ENCODE measurements at places on chromosomes 11 and 22.

- no peak for DNase-seq
Measured at GRCh38 chr22:40972587-40972986, 21.4 kb downstream of the RBX1 start.

- no peak for DNase-seq
Measured at GRCh38 chr11:117314840-117315239, 1.2 kb downstream of the BACE1 start.

DNA sequence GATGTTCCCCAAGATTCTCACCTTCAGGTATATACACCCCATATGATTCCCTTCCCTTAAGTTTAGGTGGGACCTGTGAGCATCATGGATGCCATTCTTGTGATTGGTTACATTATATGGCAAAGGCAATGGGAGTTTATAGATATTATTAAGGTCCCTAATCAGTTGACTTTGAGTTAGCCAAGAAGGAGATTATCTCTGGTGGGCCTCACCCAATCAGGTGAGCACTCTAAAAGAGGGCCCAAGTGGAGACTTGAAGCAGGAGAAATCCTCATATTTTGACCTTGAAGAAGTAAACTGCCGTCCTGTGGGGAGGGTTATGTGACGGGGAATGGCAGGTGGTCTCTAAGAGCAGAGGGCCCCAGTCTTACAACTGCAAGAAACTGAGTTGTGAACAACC is 94.2 kb downstream of the HSD17B12 start:
- no peak for DNase-seq

GRCh38 chr11:74100735-74101134 is 70.1 kb downstream of the C2CD3 start:
- no peak for DNase-seq

DNA sequence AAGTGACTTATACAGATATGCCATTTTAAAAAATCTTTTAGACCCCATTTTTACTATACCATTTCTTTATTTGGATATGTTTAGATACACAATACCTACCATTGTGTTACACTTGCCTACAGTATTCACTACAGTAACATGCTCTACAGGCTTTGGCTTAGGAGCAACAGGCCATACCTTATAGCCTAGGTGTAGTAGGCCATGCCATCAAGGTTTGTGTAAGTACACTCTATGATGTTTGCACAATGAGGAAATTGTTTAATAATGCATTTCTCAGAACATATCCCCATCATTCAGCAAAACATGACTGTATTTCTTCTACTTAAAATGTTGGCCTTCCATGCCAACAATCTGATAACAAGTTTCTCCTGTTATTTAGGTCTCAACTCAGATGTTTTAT is 1559.5 kb upstream of the TENM4 start:
- no peak for DNase-seq

DNA sequence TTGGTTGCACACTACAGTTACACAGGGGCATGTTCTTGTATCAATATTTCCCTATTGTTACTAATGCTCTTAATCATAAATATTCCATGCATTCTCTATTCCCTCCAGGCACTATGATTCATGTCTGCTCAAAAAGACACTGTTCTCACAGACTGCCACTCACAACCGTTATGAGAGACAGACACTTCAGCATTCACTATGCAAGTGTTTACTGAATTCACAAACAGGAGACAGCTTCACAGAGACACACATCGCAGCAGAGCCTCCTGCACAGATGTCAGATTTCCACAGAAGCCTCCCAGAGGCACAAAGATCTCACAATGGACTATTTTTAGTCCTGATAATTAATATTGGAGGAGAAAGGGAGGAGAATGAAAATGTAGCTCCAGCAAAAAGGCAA is 930.4 kb downstream of the OPCML start:
- no peak for DNase-seq

GRCh38 chr11:44711787-44712608 is 14.8 kb upstream of the TSPAN18 start:
- DNase-seq, result no peak

DNA sequence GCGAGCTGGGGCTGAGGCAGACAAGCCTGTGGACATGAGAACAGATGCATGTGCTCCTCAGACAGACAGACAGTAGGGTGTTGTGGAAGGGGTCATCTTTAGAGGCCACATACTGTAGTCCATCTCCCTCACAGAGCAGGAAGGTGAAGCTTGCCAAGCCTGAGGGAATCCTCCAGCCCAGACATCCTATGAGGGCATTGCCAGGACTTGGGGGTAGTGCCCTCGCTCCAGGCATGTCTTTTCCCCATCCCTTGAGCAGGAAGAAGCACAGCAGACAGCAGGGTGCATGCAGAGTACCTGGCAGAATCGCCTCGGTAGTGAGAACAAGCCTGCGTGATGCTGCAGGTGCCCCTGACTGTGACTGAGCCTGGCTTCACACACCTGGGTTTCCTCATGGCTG is 66.5 kb upstream of the CLDN5 start:
- no peak for DNase-seq

DNA sequence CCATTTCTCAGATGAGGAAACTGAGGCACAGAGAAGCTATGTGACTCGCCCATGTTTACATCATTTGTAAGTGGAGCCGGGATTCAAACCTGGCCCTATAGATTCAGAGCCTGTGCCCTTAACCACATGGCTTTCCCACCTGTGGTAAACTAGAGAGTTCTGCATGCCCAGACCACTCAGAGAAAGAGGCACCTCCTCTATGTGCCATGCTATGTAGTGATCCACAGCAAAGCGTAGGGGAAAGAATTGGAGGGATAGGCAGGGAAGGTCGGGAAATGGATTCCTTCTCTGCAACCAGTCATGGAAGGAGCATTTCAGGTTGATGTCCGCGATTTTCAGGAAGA is 15.4 kb upstream of the POU2AF2 start:
- DNase-seq, result no peak

DNA sequence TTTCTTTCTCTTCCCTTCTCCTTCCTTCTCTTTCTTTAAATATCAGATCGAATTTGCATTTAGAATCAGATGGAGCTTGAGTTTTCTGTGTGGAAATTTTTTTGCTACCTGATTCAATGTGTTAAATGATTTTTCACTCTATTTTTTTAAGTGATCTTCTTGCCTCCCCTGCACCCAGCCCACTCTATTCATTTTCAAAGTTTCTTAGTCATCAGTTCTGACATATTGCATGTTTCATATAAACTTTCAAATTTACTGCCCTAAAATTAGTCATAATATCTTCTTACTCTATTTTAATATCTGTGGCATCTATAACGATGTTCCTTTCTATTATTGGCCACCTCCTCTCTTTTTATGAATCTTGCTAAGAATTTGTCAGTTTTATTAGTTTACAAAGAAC is 69.1 kb downstream of the MTNR1B start:
- DNase-seq, result no peak

DNA sequence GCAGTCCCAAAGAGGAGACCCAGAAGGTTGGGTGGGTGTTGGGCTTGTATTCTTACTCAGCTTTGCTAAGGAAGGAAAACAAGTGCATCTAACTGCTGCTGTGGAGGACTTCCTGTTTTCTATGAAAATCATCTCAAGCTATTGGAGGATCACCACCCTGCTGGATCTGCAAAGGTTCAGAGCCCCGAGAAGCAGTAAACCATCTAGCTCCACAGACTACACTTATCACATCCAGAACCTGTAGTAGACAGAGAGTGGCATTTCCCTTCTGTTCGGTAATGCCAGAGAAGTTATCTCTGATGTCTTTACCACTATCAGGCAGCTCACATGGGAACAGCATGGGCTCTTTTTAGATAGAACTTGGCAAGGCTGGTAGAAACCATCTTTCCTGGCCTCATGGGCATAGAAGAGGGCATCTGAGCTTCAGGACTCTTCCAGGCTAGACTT is 21.7 kb downstream of the KCNJ1 start:
- DNase-seq, result no peak

GRCh38 chr22:46829117-46829891 is 66.9 kb downstream of the TBC1D22A start:
- no peak for DNase-seq

DNA sequence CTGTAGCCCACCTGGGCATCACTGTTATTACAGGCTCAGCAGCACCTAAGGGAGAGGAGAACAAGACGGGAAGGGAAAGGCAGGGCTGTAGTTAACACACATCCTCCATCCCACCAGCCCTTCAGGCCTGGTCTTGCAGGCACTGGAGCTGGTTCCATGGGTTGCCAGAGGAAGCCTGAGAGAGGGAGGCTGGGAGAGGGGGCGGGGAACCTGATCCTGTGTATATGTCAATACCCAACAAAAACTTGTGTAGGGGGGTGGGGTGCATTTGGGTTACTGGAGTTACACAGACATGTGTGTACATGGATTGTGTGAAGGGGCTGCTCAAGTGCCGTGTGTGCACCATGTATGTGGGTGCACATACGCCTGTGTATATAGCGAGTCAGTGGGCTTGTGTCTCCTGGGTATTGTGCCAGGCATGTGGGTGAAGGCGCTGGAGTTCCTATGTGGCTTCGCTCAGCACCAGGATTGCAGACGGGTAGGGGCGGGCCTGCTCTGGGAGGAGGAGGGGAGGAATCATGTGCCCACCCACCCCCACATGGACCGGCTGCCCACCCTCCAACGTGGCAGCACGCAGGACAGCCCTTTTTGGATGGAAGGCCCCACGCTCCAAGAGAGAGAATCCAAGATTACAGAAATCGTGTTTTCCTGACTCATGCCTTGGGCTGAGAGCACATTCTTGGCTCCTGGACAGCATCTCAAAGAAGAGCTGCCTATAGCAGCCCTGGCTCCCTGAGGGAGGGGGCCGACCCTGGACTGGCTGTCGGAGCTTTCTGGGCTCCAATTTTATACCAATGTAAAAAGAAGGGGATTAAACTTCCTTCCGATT is 4.2 kb upstream of the SERPINH1 start:
- DNase-seq, result no peak

DNA sequence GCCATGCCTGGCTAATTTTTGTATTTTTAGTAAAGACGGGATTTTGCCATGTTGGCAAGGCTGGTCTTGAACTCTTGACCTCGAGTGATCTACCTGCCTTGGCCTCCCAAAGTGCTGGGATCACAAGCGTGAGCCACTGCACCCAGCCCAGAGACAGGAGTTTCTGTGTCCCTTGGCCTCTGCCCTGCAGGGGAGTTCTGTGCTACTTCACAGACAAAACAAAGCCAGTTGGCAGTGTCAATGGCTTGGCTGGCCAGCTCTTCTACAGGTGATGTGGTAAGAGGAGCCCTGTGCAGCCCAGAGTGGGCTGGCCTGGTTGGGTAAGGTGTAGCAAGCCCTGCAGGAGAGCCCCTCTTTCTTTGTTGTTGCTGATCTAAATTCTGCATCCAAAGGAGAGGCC is 60.5 kb upstream of the SHISAL1 start:
- DNase-seq, result no peak

DNA sequence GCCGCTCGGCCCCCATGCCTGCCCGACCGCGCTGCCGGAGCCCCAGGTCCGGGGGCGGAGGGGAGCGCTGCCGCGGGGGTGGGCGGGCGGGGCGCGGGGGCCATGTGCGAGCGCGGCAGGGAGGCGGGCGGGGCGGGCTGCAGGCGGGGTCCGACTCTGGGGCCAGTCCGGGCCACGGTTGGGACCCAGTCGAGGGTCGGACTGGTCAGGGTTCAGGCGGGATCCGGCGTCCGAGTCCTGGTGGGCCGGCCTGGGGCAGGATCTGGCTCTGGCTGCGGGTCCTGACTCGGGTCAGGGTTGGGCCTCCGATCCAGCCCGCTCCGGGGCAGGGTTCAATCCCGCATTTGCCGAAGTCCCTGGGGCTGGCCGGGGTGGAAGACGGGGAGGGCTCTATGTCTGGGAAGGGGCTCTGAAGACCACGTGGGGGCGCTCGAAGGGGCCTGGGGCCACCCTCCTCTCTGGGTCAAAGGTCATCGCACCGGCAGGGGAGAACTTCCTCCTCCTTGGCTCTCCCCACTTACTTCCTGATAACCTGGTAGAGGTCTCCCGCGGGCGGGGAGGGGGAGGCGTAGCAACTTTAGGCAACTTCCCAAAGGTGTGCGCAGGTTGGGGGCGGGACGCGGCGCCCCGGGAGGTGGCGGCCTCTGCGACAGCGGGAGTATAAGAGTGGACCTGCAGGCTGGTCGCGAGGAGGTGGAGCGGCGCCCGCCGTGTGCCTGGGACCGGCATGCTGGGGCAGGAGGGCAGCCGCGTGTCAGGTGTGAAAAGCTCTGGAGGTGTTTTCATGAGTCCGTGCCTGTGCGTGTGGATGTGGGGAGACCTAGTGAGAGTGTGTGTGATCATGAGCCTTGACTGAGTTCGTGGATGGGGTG is 603 bp downstream of the ESRRA start:
- peak; percentile 60 for DNase-seq

DNA sequence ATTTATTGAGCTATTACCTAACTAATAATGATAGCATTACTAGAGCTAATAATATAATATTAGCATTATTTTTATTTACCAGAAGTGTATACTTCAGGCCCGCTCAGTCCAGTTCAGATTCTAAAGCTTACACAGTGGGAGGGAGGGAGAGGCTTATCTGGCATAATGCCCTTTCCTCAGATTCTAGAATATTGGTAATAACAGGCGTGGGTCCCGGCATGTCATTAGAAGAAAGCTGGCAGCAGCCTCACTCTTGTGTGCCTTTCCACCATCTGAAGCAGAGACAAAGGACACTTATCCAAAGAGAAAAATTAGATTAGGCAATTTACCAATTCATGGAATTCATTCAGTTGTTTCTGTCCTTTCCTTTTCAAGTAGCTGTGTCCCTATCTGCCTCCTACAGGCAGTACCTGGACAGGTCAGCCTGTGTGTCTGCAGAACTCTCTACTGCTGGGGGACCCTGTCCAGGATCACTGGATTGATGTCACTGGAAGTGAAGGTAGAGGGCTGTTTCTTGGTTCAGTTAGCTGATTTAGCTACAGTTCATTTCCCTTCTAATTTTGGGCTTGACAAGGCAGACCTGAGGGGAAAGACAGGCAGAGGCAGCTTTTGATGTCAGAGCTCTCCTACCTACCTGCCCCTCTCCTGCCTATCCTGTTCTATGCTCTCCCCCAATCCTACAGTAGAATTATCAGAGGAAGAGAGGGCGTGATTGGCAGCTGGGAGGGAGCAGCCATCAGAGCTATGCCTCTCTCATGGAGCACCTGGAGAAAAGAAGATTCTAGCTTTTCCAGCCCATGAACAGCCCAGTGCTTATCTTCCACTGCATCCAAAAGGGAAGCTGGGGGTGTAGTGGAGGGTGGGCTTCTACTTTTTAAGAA is 20.3 kb upstream of the CCDC90B start:
- no peak for DNase-seq

DNA sequence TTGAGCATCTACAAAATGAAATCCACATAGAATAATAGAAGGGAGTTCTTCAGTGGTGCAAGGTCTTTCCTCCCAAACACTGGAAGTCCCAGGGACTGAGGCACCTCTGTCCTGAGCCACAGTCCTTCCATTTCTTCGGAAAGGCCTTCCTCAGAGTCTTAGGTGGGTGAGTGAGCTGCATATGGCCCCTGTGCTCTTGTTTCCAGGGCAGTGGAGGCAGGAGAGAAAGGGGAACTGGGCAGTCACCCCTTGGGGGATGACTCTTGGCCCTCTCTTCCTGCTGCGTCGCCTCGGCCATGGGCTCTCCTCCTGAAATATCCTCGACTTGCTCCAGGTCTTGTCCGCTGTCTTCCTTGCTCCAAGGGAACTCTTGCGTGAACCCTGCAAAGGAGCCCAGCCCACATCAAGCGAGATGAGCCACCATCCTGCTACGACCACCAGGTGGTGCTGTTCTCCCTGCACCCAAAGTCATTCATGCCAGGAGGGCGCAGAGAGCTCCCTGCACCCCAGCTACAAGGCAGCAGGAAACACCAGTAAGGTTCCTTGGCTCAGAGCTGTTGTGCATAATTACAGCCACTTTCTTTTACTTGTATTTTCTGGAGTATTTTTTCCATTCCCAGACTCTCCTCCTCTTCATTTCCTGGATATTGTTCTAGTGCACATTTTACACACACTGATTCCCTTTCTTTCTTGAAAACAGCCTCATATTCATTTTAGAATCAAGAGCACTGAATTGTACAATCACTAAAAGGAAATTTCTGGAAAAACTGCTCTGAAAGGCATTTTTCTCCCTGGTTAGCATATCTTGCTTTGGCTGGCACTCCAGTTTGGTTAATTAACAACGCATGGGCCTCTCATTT is 397.8 kb downstream of the OPCML start:
- DNase-seq, result no peak
